ENCODE measurements at places on chromosomes 11 and 22.

DNA sequence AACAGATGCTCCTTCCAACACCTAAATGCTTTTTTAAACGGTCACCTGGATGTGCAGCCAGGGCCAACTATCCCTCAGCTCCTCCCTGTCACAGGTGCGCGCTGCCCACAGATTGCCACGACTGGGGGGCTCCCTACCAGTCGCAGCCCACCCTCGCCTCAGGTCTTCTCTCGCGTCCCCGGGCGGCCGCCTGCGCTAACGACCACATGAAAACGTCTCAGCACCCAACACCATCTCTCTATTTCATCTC is 469 bp downstream of the ZBED5 start:
- DNase-seq = no peak

- DNase-seq = no peak
Observed at GRCh38 chr22:34696557-34696956, 369.4 kb upstream of the ISX start.

- DNase-seq = no peak
Observed at GRCh38 chr11:108069947-108070346, 51.4 kb upstream of the ACAT1 start.

- DNase-seq = no peak
Observed at GRCh38 chr11:125513705-125514265, 17.7 kb upstream of the FEZ1 start.

All from T-helper 2 cell treated with Interferon-gamma antibody and Interleukin-4, amounts not matched to agents 5 μg/mL and 100 μg/mL, for 36 hours (primary cell).